ENCODE measurements at places on chromosomes 5 and 9. TPM values are rescaled to one million over a fixed set of nuclear protein-coding genes. Genes with fewer than 3 reads are reported as not detected.

DNA sequence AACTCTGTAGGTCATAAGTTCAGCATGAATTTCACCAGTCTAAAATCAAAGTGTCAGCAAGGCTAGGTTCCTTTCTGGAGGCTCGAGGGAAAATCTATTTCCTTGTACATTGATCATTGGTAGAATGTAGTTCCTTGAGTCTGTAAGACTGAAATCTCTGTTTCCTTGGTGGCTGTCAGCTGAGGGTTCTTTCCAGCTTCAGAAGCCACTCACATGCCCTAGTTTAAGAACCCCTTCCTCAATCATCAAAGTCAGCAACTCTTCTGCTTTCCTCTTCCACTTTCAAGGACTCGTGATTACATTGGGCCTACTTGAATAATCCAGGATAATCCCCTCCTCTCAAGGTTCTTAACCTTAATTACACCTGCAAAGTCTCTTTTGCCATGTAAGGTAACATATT, 4.9 kb upstream of the SCAMP1 start:
- no peak for DNase-seq

DNA sequence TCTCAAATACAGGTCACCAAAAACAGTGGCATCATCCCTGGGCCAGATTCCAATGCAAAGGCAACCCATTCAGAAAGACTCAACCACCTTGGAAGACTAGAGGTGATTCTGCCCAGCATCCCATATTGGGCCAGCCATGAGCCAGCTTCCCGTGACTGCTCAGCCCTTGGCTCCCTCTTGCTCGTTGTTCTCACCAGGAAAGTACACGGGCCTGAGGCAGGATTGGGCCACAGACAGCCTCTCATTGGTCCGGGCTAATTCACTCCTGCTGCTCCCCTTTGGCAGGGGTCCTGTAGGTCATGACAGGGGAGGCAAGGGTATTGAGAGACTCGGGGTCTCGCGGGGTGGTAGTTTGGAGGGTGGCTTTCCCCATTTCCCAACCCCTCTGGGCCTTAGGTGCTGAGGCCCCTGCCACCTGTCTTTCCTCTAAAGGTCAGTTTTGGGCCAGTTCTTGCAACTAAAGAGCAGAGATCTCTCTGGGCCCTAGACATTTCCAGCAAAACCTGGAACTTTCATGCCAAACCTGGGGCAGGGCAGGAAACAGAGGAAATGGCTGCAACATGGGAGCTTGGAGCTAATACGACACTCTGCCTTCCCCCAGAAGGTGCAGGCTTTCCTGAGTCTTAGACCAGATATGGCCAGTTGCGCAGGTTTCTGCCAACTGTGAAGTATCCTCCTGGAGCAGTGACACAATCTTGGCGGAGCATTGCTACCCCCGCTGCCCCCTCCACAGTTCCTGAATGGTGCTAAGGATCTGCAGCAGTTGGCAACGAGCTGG, 22.0 kb upstream of the FGFR4 start:
- DNase-seq = no peak

Gene MYOZ3
- total RNA-seq = 4.0 TPM

GRCh38 chr9:95903398-95903797, 27.9 kb downstream of the ERCC6L2 start:
- no peak for DNase-seq

- DNase-seq = no peak
Observed at GRCh38 chr5:147887026-147887627, 8.6 kb downstream of the SCGB3A2 start.

Measured in Right ventricle myocardium superior (tissue), 1 donor.